ENCODE measurements at places on chromosomes 5 and 9.

DNA sequence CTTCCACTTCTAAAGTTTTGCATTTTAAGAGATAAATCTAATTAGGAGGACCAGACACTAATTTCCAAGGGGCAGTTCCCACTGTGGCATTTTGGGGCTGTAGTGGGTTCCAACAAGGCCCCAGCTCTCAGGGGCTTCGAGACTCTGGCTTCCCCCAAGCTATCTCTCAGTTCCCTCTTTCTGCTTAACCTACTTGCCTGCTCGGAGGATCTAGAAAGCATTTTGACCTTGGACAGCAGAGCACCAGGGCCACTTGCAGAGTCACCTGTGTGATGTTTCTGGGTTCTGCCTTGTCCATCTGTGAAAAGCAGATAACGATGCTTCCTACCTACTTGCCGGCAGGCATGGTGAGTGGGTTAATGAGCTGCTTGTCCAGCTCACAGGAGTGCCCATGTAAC, 175.4 kb downstream of the MED10 start:
- no peaks in the 10 kb centered on the region for H3K4me1 ChIP-seq
- H3K27ac ChIP-seq: no peak overlapping the region
- DNase-seq: no peak
- no peaks in the 10 kb centered on the region for H3K36me3 ChIP-seq

DNA sequence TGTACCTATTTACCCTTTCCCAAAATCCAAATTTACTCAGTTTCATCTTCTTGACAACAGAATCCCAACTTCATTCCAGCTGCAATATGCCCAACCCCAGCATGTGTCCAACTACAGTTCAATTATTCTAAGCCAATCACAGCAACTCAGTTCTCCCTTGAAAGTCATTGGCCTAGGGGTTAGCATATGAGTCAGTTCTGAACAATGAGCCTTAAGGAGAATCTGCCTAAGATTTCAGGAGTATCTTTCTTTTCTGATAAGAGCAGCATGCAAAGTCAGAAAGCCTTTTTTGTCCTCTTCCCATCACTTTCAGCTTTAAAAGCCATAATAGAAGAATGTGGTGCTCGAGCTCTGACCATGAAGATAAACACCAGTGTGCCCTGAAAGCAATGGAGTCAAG, 44.4 kb upstream of the RASGRF2 start:
- H3K4me3 ChIP-seq: no peak overlapping the region
- DNase-seq: no peak
- H3K36me3 ChIP-seq: no peaks in the 10 kb centered on the region
- H3K27me3 ChIP-seq: no peaks in the 10 kb centered on the region

DNA sequence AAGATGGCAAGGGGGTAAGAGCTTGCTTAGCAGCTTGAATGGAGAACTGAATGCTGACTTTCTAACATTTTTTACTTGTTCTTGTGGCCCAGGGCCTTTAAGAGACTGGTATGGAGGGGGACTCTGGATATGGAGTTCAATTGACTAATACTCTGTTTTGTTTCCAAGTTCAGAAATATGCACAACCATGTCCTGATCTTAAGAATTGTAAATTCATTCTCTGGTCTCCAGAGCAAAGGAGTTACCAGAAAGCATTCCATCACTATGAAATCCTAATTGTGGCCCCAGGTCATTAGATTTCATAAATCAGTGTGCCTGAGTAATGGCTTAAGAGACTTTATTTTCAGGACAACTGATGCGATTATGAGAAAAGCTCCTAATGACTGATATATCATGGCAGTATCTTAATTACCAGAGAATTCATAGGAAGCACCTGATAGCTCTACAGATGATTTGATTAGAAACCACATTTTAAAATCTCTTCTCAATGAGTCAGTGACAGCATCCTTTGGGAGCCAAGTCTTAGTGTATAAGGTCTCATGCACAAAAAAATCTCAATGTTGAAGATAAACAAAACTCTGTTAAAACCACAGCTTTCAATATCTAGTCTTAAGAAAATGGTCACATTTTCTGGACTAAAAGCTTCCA, 613.6 kb upstream of the KLF4 start:
- no peaks in the 10 kb centered on the region for H3K4me1 ChIP-seq
- peaks cover 1% of the 10 kb centered on the region for H3K27me3 ChIP-seq
- no peak for DNase-seq

DNA sequence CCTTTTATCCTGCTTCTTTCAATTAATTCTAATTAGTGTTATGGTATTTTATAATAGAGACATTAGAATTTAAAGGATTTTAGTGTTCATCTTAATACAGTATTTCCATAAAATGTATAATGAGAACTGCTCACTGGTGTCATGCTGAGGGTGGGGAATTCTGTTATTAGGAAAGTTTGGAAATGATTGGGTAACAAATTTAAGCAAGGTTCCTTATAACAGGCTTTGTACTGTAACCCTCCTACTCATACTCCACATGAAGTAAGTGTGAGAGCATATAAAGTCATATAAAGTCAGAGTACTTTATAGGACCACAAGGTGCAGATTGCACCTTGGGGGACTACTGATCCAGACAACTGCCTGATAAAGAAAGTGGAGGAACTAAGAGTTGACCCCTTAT, 42.2 kb downstream of the SV2C start:
- no peaks in the 10 kb centered on the region for H3K4me1 ChIP-seq
- peaks cover 12% of the 10 kb centered on the region for H3K27me3 ChIP-seq
- H3K36me3 ChIP-seq: no peaks in the 10 kb centered on the region
- H3K4me3 ChIP-seq: no peak overlapping the region
- no peak overlapping the region for H3K27ac ChIP-seq

GRCh38 chr9:2227144-2227867, 212.2 kb downstream of the SMARCA2 start:
- no peaks in the 10 kb centered on the region for H3K27me3 ChIP-seq
- no peak for DNase-seq
- no peaks in the 10 kb centered on the region for H3K36me3 ChIP-seq
- no peak overlapping the region for H3K4me3 ChIP-seq
- H3K27ac ChIP-seq: no peak overlapping the region

DNA sequence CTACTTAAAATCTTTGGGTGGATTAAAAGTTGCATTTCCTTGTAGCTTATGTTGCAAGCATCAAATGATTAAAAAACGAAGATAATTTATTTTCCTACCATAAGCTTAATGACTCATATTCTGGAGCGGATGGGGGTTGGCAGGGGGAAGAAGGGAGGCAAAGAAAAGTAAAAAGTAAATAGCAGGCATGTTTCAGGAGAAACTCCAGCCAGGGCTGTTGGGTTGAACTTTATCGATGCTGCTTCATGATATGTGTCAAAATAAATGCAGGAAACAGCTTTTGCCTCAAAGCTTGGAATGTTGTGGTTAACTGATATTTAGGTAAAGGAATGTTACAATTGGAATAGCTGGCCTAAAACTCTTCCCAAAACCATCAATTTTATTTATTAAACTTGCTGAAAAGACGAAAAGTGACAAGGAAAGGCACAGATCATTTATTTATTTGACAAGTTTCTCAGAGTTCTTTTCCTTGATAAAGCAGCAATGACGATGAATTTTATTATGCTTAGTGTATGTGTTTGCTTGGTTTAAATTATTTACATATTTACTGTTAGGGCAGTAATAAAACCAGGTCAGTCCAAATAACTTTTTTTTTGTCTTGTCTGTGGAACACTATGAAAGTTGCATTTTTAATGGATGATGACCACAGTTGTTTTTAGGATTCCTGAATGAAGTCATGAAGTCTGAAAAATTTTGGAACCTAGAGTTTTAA, 177.9 kb downstream of the PCSK1 start:
- no peak overlapping the region for H3K27ac ChIP-seq
- DNase-seq: no peak
- H3K4me3 ChIP-seq: no peak overlapping the region
- no peaks in the 10 kb centered on the region for H3K36me3 ChIP-seq
- peaks cover 4% of the 10 kb centered on the region for H3K27me3 ChIP-seq

GRCh38 chr9:71743882-71744281, 24.4 kb downstream of the CEMIP2 start:
- peaks cover 67% of the 10 kb centered on the region for H3K36me3 ChIP-seq
- H3K4me1 ChIP-seq: peaks cover 16% of the 10 kb centered on the region
- no peak for DNase-seq

- peaks cover 2% of the 10 kb centered on the region for H3K36me3 ChIP-seq
- no peak overlapping the region for H3K4me3 ChIP-seq
- H3K27ac ChIP-seq: no peak overlapping the region
- DNase-seq: no peak
- H3K4me1 ChIP-seq: peaks cover 12% of the 10 kb centered on the region
These were observed 65.9 kb downstream of the PPARGC1B start for GRCh38 chr5:149796030-149796429.

GRCh38 chr5:84218546-84218945, 166.1 kb downstream of the EDIL3 start:
- no peak for DNase-seq
- H3K27ac ChIP-seq: no peak overlapping the region
- no peak overlapping the region for H3K4me3 ChIP-seq
- no peaks in the 10 kb centered on the region for H3K36me3 ChIP-seq
- no peaks in the 10 kb centered on the region for H3K4me1 ChIP-seq

- H3K4me3 ChIP-seq: no peak overlapping the region
- H3K36me3 ChIP-seq: peaks cover 3% of the 10 kb centered on the region
- H3K4me1 ChIP-seq: no peaks in the 10 kb centered on the region
- no peaks in the 10 kb centered on the region for H3K27me3 ChIP-seq
- DNase-seq: no peak
These were observed 39.8 kb downstream of the SLC46A2 start for GRCh38 chr9:112850840-112851239.

DNA sequence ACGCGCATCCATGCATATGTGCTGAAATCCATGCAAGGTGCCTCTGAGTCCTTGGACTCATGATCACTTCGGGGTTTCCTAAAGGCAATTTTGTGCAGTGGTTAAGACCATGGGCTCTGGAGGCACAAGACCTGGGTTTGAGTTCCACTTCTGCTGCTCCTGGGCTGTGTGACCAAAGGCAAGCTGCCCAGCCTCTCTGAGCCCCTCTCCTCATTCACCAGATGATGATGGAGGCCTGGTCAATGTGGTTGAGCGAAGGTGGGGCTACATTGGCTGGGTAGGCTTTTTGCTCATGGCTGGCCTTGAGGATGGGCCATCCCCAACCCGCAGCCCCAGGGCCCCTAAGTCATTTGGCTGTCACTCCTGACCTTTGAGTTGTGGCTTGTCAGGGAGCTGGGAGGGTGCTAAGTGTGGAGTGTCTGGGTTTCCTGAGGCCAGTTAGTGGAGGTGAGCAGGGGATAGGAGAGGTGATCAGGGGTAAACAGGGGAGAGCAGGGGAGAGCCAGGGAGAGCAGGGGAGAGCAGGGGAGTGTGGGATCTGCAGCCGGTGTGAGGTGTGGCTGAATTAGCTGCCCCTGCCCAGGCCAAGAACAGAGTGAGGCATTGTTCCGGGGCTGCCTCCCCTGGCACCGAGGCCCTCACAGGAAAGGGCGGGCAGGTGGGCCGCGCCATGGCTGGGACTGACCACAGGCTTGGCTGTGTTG, 64.6 kb upstream of the SYNPO start:
- no peak overlapping the region for H3K27ac ChIP-seq
- DNase-seq: no peak
- H3K4me1 ChIP-seq: no peaks in the 10 kb centered on the region
- H3K36me3 ChIP-seq: no peaks in the 10 kb centered on the region

DNA sequence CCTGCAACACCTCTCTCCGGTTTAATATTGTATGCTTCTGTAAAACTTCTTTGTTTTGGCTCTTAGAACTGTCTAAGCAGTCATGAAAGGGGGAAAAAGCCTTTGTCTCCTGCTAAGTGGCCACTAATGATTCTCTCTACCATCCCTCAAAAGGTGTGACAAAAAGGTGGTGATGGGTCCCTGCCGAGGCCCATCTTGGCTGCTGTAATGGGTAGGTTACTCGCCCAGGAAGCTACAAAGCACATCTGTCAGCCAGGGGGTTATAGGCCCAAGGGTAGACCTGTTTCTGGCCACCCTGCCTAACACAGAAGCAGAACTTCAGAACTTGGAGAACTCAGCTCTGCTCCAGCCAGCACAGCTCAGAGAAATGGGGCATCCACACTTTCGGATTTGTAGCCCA, 1.6 kb downstream of the FAM219A start:
- DNase-seq: no peak
- no peak overlapping the region for H3K27ac ChIP-seq
- H3K36me3 ChIP-seq: no peaks in the 10 kb centered on the region
- peaks cover 9% of the 10 kb centered on the region for H3K27me3 ChIP-seq
- peaks cover 44% of the 10 kb centered on the region for H3K4me1 ChIP-seq
- H3K4me3 ChIP-seq: peak overlapping the region; percentile 86

GRCh38 chr9:3732077-3733038, 206.6 kb upstream of the RFX3 start:
- H3K4me1 ChIP-seq: peaks cover 22% of the 10 kb centered on the region
- no peaks in the 10 kb centered on the region for H3K36me3 ChIP-seq
- H3K27ac ChIP-seq: peak overlapping the region; percentile 23

DNA sequence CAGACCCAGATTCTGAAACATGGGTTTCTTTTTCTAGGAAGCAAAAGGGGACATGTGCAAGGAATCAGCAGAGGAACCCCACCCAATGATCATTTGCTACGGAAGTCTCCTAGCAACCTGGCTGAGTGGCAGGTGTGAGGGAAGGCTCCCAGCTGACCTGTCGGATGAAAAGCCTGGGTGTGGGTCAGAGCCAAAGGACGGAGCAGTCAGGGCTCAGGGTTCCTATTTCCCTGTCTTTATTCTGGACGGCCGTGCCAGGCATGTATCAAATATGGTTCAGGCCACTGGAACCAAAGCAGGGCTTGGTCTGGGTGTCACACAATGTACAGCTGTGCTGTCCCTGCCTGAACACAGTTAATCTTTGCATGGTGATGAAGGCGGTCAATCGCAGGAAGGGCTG, 20.1 kb downstream of the STK10 start:
- no peaks in the 10 kb centered on the region for H3K27me3 ChIP-seq
- H3K4me1 ChIP-seq: peaks cover 75% of the 10 kb centered on the region
- H3K36me3 ChIP-seq: peaks cover 41% of the 10 kb centered on the region
- H3K27ac ChIP-seq: peak overlapping the region; percentile 84
- H3K4me3 ChIP-seq: no peak overlapping the region

DNA sequence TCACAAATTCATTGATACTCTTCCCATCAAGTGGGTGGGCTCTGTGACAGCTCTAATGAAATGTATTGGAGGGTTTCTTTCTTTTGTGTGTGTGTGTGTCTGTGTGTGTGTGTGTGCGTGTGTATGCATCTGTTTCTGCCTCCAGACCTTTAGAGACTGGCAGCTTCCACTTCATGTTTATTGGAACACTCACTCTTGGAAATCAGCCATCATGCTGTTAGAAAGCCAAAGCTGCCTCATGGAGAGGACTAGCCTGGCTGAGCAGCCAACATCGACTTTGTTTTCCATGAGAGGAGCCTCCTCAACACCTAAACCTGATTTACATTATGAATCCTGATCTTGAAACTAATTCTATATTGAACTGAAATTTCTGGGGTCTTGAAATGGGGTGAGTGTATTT, 128.5 kb upstream of the FAM174A start:
- H3K36me3 ChIP-seq: no peaks in the 10 kb centered on the region
- H3K27ac ChIP-seq: no peak overlapping the region
- no peaks in the 10 kb centered on the region for H3K4me1 ChIP-seq
- no peak overlapping the region for H3K4me3 ChIP-seq

- H3K4me1 ChIP-seq: no peaks in the 10 kb centered on the region
- no peak for DNase-seq
- no peaks in the 10 kb centered on the region for H3K36me3 ChIP-seq
- H3K4me3 ChIP-seq: no peak overlapping the region
- H3K27me3 ChIP-seq: peaks cover 5% of the 10 kb centered on the region
These were observed 16.4 kb upstream of the GALNT10 start for GRCh38 chr5:154174091-154174490.

- no peaks in the 10 kb centered on the region for H3K36me3 ChIP-seq
- H3K4me3 ChIP-seq: no peak overlapping the region
- no peak for DNase-seq
- H3K4me1 ChIP-seq: no peaks in the 10 kb centered on the region
These were observed 55.9 kb downstream of the RASGEF1C start for GRCh38 chr5:180153099-180153498.
